Retinal pigment epithelial cell (primary cell): ENCODE measurements at places on chromosomes 12 and 14.

GRCh38 chr12:33296529-33296928 is 143.1 kb downstream of the SYT10 start:
- DNase-seq: no peak

GRCh38 chr14:75604979-75605851 is 26.8 kb downstream of the FLVCR2 start:
- no peak for DNase-seq

GRCh38 chr12:50685641-50686040 is 78.3 kb upstream of the ATF1 start:
- DNase-seq: no peak

DNA sequence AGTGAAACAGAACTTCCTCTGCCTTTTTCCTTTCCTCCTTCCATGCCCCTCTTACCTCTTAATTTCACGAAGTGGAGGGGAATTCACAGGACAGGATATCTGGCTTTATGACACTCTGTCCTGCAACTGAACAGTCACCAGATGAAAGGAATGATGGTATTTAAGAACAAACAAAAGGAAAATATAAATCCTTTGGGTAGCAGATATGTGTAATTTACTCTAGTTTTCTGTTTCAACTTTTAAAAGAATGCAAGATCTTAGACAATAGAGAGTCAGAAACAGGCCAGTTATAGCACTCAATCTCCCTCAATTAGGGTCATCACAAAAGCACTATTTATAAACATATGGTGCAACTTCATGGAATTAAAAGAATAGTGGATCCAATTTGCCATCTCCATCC is 25.0 kb upstream of the HMGA2 start:
- DNase-seq: no peak

GRCh38 chr12:115163710-115164109 is 479.7 kb upstream of the TBX3 start:
- no peak for DNase-seq

DNA sequence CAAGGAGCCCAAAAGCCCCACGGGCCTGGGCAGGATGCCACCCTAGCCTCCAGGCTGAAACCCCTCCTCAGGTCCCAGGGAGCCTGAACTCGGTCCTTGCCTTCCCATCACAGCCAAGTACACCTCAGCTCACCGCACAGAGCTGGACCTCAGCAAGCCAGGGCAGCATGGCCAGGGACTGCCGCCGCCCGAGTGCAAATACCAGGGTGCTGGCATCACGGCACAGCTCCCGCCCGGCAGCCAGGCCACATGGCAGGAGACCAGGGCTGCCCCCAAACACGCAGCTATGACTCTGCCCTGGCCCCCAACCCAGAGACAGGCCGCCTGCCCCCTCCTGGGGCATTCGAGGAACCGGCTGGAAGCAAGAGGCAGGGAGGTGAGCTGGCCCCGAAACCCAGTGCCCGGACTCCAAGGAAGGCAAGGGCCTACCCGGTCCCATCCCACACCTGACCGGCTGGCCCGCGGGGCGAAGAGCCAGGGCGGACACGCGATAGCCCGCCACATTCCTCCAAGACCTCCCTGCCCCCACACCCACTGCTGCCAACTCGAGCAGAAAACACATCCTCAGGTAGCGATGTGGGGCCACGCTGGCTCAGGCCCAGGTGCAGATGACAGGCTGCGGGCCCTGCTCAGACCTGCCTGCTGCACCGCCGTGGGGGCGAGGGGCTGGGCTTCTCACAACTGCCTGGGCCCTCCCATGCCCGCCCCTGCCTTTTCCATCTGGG is 2.7 kb downstream of the JAG2 start:
- no peak for DNase-seq

DNA sequence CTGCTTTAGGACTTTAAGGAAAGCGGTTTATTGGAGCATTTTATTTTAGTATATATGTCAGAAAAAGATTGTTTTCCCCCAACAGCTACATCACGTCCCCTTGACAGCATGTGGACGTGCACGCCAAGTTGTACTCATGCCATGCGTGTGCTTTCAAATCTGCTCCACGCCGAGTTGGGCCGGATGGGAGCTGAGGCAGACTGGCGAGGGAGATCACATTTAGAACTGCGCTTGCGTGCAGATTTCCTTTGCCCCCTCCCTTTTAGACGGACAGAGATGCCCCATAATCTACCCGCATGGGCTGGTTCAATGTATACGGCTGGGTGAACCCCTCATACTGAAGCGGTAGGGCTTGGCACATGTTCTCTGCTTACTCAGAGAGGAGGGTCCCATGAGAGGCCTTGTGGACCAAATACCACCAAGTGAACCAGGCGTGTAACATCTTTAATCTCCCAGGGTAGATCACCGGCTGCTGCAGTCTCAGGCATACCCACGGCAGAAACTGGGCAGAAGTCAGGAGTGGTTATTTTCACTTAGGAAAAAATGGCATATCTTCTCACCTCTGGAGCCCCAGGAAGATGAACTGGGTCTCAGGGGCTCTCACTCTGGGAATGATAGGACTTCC is 92.1 kb downstream of the ESR2 start:
- DNase-seq: no peak
